ENCODE measurements at places on chromosomes 12 and 14.

DNA sequence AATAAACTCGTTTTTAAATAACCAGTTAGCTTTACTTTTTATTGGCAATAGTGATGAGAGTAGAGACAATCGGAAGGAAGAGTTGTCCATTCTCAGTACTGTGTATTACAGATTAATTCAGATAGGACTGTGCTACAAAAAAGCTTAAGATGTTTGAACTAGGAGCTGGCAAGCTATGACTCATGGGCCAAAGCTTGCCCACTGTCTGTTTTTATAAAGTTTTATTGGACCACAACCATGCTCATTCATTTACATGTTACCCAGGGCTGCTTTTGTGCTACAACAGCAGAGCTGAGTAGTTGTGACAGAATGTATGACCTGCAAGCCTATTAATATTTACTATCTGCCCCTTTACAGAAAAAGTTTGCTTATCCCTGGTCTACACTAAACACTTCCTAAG, 19.4 kb downstream of the GNS start:
- no peak for DNase-seq

DNA sequence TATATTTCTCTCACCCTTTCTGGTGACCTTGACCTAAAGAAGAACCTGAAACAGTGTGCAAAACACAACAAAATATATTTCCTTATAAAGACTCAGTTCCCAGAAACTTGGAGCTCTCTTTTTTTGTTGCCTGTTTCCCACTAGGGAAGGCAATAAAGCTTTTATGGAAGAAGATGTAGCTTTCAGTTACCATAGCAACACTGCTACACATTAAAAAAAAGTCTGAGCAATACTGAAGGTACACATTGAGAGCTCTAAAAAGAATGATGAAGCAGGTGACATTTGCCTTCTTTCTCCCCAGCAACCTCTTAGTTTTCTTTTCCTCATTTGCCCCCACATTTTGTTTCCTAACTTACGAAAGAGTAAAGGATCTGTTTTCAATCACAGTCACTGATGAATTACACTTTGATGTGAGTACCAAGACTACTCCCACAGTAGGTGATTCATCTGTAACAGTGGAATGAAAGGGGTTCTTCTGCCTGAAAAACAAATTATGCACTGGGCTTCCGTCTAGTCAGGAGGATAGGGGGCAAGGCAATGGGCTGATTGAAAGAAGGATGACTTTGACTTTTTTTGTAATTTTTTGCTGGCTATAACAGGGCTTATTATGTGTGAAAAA, 1.1 kb upstream of the CATSPERB start:
- no peak for DNase-seq

GRCh38 chr14:55129428-55130195, 560 bp downstream of the LGALS3 start:
- peak; percentile 47 for DNase-seq

- DNase-seq = no peak
Measured at GRCh38 chr12:97813301-97813700, 350.7 kb downstream of the RMST start.

- no peak for DNase-seq
Measured at GRCh38 chr12:12400793-12401192, 43.9 kb downstream of the BORCS5 start.

All from CD4-positive, alpha-beta T cell treated with Interleukin-6 for 4 hours (primary cell).